ENCODE measurements at places on chromosomes 5 and 9.
A peak's percentile ranks its signal among the peaks of the same experiment; 100 is the strongest.

GRCh38 chr9:71737455-71737854, 30.9 kb downstream of the CEMIP2 start:
- no peak for DNase-seq

- no peak for DNase-seq
Measured at GRCh38 chr5:6616632-6617031, 16.2 kb downstream of the NSUN2 start.

DNA sequence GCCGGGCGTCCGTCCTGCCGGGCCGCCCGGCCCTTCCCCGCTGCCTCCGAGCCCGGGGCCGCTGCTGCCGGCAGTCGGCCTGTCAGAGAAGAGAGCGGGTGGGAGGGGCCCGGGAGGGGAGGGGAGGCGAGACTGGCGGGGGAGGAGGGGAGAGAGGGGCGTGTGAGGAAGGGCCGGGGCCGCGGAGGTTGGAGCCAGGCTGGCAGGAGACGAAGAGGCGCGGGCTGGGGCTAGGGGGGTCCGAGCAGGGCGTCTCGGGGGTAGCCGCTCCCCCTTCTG, 570 bp downstream of the CREBRF start:
- no peak for DNase-seq

- no peak for DNase-seq
Measured at GRCh38 chr9:77486968-77487367, 161.2 kb downstream of the GNA14 start.

DNA sequence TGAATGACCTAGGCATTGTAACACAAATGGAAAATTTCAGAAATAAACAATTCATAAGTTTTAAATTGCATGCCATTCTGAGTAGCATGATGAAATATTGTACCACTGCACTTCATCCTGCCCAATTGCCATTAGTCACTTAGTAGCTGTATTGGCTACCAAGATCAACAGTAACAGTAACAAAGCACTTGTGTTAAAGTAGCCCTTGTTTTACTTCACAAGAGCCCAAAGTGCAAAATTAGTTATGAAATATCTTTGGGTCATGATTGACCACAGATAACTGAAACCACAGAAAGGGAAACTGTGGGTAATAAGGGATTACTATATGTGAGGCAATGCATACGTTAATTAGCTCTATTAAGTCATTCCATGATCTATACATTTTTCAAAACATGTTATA, 33.3 kb upstream of the RORB start:
- DNase-seq: no peak

DNA sequence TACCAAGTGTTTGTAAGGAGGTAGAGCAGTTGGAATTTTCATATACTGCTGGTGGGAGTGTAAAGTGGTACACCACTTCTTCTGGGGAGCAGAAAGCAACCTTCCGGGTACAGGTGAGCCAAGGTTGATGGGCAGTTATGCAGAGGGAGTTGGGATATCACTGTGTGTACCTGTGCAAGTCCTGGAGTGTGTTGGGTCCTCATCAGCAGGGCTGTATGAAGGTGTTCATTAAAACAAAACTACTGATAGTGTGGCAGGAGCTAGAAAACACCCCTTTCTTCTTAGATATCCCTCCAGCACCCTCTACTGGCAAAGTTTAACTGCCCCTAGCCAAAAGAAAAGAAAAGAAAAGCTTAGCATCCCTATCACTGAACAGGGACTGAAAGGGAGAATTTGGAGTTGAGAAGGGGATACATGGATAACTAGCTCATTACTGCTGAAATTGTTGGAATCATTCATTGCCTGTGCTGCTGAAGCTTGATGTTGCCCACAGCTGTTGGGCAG, 10.7 kb downstream of the MARCHF6 start:
- no peak for DNase-seq

DNA sequence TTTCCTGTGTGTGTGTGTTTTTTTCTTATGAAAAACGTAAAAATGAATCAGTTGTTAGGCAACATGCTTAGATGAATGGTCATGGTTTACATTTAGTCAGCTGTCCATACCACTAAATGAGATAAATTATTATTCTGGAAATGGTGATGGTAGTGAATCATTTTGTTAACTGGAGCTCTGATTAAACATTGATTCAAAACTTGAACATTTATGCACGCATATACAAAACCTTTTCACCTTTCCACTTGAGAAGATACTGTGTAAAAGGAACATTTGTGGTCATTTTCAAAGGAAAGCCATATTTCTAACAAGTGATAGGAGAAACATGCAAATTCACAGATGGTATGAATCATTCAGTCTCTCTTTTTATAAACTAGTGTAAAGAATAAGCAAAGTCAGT, 162.0 kb downstream of the SLC25A46 start:
- no peak for DNase-seq

GRCh38 chr5:72860499-72860898, 44.0 kb downstream of the TNPO1 start:
- no peak for DNase-seq

DNA sequence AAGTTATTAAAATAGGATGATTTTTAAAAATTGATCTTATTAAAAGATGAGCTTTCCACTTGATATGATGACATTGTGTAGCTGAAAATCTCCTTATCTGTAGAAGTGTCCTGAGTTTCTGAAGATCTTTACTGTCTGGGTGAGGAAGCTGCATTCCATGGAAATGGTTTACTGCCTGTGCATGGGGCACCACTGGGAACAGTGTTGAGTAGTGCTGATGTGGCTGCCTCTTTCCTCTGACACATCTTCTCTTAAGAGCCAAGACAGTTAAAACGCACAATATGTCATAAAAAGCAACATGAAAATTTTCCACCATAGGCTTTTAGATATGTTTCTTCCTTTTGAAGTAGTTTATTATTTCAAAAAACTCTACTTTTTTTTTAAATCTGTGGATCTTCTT, 24.6 kb downstream of the SECISBP2 start:
- DNase-seq: no peak

DNA sequence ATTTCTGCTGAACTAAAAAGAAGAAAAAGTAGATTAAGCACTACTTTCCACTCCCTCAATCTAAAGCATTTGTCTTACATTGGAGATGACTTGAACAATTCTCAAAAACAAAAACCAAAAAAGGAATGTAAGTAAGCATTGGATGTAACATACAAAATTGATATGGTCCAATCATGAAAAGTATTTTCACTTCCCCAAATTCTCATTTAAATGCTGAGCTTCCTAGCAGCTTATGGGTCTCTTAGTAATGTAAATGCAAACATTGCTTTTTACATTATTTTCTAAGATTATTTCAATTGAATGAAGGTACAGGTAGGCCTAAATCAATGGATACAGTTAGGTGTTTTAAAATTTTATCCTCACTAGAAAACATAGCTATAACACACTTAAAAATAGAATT, 20.0 kb downstream of the ANKH start:
- no peak for DNase-seq

GRCh38 chr5:126641387-126641786, 40.6 kb downstream of the PHAX start:
- DNase-seq: no peak

DNA sequence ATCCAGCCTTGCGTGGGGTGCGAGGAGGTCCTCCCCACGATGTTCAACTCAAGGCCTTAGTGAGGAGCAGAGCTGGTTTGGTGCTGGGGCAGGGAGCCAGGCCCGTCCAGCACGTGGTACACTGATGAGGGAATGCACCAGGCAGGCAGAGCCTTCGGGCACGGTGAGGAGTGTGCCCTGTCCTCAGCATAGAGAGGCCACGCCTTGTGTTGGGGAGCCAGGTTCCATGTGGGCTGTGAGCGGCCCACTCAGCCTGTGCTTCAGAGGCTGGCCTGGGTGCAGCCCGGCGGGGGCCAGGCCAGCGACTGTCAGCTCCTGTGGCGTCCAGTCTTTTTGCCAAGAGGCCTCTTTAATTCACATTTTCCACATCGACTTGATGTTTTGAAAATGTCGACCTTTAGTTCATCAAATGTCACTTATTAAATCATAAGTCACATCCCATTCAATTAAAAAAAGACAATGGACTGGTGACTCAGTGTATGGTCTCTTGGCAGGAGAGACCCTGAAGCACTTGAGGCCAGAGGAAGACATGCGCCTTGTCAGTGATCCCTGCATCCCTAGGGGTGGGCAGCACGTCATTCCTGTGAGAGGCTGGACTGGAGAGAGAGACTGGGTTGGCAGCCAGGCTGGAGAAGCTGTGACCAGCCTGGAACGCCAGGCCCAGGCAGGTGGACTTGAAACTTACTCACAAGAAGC, 21.7 kb downstream of the ERGIC1 start:
- DNase-seq: no peak

DNA sequence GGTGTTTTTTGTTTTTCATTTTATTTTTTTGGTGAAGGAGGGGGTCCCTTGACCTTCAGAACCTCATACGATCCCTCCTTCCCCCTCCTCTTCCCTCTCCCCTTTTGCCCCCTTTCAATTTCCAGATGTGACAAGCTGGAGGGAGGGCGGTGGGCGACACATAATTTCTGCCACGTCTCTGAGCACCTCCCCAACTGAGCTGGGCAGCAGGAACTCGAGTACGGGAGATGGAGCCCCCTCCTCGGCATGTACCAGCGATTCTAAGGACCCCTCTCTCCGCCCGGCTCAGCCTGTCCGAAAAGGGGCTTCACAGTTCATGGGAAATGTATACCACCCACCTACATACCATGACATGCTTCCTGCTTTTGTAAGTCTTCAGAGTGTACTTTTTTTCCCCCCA, 52.4 kb downstream of the PRRC2B start:
- DNase-seq: no peak

DNA sequence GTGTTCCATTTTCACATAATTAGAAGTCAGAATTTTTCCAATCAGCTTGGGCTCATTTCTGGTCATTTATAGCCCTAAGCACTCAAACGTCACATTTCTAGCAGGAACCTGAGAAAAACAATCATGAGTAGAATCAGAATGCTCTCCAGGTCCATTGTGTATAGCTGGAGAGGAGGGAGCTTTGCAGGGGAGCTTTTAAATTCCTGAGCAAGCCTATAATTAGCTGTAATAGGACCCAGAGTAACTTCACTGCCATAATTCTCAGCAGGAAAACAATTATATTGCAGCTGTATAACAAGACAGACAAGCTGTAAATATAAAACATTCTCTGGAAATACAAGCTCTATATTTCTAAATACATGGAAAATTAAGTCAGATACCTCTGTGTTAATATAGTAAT, 637.6 kb upstream of the SGCD start:
- DNase-seq: no peak

DNA sequence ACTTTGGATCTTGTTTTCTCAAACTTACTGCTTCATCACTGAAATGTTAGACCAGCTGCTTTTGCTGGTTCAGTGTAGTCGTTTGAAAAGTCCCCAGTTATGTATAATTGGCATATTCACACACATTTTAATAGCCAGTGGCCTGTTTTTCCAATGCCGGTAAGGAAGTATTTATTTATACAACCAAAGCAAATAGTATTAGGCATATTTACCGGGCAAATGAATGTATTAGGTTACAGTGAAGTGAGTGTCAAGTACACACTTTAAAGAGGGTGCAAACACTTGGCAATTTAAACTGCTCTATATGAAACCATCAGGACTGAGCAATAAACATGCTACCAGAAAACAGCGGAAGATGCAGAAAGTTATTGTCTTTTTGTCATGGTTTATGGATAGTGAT, 242.9 kb downstream of the MCTP1 start:
- no peak for DNase-seq

- DNase-seq: no peak
Measured at GRCh38 chr5:97224112-97224750, 41.2 kb upstream of the RIOK2 start.

GRCh38 chr9:83981126-83981871, 694 bp downstream of the RMI1 start:
- peak; percentile 59 for DNase-seq

DNA sequence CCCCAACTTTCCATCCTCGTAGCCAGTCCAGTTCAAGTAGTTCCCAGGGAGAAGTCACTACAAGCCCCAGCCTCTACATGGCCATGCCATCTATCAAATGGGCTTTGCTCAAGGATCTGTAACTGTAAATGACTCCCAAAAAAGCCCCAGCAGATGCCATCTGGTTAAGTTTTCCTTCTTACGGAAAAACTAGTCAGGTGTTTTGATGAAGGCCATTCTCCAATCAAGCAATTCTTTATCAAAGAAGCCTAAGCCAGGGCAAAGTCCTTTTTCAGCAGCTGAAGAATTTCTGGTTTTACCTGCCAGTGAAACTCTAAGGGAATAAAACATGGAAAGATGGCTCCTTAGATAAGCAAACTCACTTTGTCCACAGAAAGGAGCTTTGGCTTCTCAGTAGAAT, 21.9 kb upstream of the ZNF622 start:
- no peak for DNase-seq

- no peak for DNase-seq
Measured at GRCh38 chr5:150422075-150422474, 9.4 kb upstream of the CD74 start.

- no peak for DNase-seq
Measured at GRCh38 chr5:130501151-130501865, 597.0 kb downstream of the CHSY3 start.

GRCh38 chr9:122229485-122229837, 704 bp upstream of the LHX6 start:
- DNase-seq: no peak

GRCh38 chr9:19431361-19432171, 22.8 kb downstream of the ACER2 start:
- no peak for DNase-seq

GRCh38 chr9:122265149-122265915, 650 bp downstream of the MRRF start:
- DNase-seq: no peak

DNA sequence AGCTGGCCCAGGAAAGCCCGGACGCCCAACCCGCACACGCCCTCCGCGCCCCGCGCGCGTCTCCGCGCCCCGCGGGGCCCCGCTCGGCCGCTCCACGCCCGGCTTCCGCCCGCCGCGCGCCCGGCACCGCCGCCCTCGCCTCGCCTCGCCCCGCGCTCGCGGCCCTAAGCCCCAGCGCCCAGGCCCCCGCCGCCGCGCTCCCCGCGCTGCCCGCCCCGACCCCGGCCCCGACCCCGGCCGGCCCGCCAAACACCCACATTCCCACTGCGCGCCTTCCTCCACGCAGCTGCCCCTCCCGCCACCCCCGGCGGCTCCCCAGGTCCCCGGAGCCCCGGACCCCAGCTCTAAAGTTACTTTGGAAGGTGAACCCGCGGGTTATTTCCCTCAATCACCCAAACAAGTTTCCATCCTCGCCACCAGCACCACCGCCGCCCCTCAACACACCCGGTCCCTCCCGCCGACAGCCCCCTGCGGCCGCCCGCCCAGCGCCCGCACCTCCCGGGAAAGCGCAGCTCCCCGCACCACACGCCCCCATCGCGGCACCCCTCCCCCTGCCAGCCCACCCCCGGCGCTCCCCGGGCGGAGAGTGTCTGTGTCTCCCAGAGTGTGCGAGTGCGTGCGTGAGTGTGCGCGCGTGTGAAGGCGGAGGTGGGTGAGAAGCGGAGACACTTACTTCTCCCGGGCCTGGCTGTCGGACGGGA, 439 bp downstream of the SSBP2 start:
- DNase-seq: no peak

- no peak for DNase-seq
Measured at GRCh38 chr5:166677891-166678290, 1613.6 kb upstream of the WWC1 start.
